ENCODE measurements at places on chromosomes 6 and 20.

GRCh38 chr6:12293235-12293930 lies 3.2 kb downstream of the EDN1 start:
- no peak for DNase-seq

- no peak for DNase-seq
These were observed 97.4 kb upstream of the ARMC2 start for GRCh38 chr6:108750801-108751200.

GRCh38 chr20:25356271-25356933 lies 34.2 kb downstream of the ABHD12 start:
- no peak for DNase-seq

GRCh38 chr6:136831873-136832562 lies 9.6 kb downstream of the PEX7 start:
- no peak for DNase-seq

- peak; percentile 18 for DNase-seq
These were observed 36.0 kb upstream of the SMIM29 start for GRCh38 chr6:34284563-34285447.

DNA sequence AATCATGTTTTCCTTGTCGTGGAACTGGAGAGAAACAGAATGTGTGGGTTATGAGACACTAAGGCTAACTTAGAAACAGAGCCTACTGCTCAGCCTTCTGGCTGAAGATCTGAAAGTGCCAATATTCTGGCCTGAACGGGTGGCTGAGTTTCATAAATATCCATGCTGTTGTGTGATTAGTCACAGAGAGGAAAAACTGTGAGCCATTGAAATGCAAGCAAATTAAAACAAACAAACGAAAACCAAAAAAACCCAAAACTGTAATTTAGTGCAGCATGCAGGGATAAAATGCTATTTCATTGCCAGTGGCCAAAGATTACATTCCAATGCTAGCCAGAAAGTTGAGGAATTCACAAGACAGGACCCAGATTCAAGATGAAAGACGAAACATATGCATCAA lies 315.1 kb downstream of the UBE3D start:
- no peak for DNase-seq

GRCh38 chr6:160022793-160023192 lies 53.9 kb downstream of the IGF2R start:
- no peak for DNase-seq

- DNase-seq = no peak
These were observed 94.9 kb downstream of the JARID2 start for GRCh38 chr6:15340775-15341174.

- DNase-seq = no peak
These were observed 262.0 kb downstream of the HIVEP2 start for GRCh38 chr6:142682985-142683384.

DNA sequence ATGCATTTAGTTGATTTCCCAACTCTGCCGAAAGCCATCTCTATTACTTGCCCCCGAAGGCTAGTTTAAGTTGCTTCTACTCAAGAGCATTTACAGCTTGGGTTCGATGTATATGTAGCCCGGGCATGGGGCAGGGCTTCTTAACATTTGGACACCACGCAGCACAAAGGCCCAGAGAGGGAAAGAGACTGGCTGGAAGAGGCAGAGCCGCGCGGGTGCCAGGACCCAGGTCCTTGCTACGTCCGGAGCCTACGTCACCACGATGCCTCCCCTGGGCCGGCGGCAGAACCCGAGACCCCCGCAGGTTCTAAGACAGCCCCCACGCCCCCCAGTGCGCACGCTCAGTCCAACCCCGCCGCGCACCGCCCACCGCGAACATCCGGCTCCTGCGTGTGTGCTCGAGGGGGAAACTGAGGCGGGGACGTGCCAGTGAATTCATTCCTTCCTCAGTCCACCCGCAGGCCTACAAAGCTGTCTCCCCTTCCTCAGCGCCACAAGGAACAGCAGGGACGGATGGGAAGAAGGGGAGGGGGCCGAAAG lies 367 bp upstream of the PCIF1 start:
- DNase-seq = no peak

GRCh38 chr20:59120491-59120890 lies 43.1 kb upstream of the ZNF831 start:
- peak; percentile 81 for DNase-seq

DNA sequence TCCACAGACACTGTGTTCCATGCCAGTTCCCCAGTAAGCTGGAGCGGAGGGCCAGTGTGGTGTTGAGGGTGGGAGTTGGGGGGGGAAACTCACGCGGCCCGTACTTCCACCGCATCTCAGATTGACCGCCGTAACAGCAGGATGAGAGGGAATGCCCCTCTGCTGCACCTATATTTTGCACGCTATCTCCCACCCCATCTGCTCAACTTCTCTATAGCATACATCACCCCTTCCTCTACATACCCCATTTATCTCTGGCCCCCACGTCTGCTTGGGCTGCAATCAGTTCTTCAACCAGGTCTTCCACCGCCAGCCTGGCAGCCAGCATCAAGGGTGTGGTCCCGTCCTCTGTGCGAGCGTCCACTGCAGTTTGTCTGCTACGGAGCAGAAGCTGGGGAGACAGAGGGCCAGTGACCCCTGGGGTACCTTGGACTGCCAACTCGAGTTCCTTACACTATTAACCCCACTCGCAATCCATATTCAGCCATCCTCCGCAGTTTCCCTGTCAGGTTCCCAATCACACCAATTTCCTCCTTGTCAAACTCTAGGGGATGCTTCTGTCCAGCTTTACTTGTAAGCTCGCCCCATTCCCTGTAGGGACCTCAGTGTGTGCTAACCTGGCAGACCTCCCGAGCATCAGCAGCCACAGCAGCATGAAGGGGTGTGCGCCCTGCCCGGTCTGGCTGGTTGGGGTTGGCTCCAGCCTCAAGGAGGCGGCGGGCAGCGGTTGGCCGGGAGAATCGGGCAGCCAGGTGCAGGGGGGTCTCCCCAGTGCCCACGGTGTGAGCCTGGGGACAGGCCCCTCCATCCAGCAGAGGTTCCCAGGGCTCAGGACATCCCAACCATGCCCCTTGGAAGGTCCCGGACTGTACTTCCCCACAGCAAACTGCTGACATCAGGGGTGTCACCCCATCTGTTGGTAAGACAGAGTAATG lies 4.5 kb upstream of the GPSM3 start:
- DNase-seq = peak; percentile 27

DNA sequence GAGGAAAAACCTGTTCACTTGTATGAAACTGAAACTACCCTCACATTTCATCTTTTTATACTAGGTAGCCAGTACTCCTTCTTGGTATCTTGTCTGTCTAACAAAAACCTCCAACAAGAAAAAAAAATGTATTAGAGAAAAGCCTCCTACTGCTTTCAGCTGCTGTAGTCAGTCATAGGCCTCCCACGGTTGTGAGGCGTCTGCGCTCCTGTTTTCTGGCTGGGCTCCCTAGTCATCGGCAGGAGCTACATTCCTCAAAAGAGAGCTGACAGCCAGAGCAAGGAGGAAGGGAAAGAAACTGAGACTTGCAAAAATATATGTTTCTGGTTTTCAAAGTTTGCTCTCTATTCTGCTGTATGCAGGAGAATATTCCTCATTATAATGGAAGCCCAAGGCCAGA lies 517.0 kb downstream of the LMBRD1 start:
- DNase-seq = no peak

- no peak for DNase-seq
These were observed 6.9 kb downstream of the STK35 start for GRCh38 chr20:2108498-2108897.

DNA sequence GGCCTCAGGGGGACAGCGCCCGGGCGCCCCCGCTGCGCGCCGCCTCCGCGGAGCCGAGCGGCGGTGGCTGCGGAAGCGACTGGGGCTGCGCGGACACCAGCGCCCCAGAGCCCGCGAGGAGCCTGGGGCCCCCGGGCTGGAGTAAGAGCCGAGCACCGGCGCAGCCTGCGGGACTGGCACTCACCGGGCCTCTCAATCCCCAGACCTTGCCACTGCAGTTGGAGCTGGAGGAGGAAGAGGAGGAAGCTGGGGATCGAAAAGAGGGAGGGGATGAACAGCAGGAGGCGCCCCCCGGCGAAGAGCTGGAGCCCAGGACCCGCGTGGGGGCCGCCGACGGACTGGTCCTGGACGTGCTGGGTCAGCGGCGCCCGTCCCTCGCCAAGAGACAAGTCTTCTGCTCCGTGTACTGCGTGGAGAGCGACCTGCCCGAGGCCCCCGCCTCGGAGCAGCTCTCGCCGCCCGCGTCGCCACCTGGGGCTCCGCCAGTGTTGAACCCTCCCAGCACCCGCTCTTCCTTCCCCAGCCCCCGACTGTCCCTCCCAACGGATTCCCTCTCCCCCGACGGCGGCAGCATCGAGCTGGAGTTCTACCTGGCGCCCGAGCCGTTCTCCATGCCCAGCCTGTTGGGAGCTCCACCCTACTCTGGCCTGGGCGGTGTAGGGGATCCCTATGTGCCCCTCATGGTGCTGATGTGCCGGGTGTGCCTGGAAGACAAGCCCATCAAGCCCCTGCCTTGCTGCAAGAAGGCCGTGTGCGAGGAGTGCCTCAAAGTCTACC lies 590 bp downstream of the RNF217 start:
- DNase-seq = no peak

DNA sequence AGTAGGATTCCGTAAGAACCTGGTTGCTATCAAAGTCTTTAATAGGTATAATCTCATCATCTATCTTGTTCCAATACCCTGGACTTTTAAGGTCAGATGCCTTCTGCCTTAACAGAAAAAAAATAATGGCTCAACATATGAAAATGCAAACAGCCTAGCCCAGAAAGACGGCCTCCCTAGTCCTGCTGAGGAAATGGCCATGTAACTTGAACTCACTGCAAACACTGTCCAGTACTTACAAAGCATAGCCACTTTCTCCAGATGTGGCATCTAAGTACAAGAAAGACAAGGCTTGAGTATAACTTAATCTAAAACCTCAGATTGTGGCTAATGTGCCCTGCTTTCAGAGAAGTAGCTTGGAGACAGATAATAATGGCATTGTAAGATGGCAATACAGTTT lies 26.5 kb downstream of the FASTKD5 start:
- no peak for DNase-seq

GRCh38 chr6:138337076-138337475 lies 40.6 kb upstream of the SMIM28 start:
- no peak for DNase-seq

GRCh38 chr20:48983423-48984400 lies 62.2 kb downstream of the ARFGEF2 start:
- no peak for DNase-seq

- DNase-seq = no peak
These were observed 15.5 kb downstream of the PPIL6 start for GRCh38 chr6:109424946-109425345.

GRCh38 chr20:10316582-10316981 lies 98.0 kb downstream of the SNAP25 start:
- DNase-seq = peak; percentile 3

- no peak for DNase-seq
These were observed 6.2 kb downstream of the TRIM26 start for GRCh38 chr6:30206799-30207618.

DNA sequence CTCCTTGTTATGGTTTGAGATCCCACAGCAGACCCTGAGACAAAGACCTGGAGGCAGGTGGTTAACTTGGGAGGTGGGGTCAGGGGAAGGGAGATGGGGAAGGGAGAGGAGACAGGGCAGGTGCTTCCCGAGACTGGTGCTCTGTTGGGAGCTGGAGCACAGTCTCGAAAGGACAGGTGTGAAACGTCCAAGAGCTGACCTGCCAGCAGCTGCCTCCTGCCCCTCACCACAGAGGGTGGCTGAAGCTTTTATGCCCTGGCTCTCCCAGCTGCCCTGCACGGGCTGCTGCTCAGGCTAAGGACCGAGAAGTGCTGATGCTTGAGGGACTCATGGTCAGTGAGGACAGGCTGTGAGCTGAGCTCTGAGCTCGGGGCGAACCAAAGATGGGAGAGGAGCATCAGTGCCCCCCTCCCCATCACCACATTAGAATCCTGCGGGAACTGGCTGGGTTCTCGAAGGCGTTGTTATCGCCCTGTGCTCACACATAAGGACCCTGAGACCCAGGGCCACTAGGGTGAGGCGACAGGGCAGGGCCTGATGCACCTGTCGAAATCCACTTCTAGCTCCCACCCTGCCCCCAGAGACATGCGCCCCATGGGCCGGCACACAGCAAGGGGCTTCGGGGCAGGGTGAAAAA lies 25.3 kb upstream of the CD93 start:
- DNase-seq = no peak

DNA sequence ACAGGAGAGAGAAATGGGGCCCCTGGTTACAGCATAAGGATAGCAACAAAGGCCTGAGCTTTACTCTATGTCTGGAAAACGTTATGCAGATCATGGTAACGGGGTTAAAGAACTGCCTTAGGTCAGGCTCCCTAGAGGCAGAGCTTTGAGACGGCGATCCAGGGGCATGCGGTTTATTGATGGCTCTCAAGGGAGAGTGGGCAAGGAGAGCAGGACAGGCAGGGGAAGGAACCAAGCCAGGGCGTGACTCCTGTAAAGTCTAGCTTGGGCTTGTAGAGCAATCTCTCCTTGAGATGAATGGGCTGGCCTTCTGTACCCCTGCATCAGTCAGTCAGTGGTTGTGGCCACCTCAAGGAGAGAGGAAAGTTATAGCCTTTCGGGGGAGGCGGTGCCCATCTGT lies 12.5 kb upstream of the FERMT1 start:
- DNase-seq = no peak

DNA sequence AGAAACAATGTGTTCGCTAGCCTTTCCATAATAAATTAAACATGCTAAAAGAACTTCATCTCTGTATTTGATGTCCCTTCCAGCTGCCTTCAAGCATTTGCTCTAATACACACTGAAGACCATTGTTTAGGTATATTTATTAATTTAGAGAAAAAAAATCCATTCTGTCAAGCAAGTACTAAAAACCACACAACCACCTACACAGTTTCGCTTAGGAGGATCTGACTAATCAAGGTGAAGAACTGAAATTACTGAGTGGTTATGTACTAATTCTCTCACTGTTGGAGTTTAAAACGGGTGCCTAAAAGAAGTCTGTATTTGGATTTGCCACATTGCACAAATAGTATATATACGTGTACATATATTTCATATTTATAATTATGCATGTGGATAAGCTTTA lies 58.9 kb downstream of the GMDS start:
- no peak for DNase-seq

GRCh38 chr6:81401970-81402690 lies 350.4 kb downstream of the TENT5A start:
- DNase-seq = no peak

DNA sequence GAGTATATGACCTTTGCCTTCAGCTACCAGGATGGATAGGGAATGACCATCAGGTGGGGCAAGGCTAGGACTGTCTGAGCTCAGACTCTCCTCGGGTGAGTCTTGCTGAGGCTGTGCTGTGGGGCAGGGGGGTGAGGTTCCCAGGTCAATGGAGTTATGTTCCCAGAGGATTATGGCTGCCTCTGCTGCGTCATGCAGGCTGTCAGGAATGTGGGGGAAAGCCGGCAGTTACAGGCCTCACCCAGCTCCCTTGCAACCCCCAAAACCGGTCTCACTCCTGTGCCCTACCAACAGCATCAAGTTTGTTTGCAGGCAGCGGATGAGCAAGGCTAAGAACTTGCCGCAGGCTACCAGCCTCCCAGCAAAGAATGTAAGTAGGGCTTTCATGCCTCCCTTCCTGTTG lies 93.5 kb downstream of the ESR1 start:
- no peak for DNase-seq
